Inflammatory macrophage treated with lipopolysaccharide for 4 hours (primary cell): ENCODE measurements at places on chromosomes 16 and 17.
A peak's percentile ranks its signal among the peaks of the same experiment; 100 is the strongest.

GRCh38 chr17:42774066-42774745 lies 957 bp downstream of the VPS25 start:
- peak; percentile 46 for DNase-seq

GRCh38 chr16:85781695-85782370 lies 17.5 kb downstream of the EMC8 start:
- DNase-seq = no peak

GRCh38 chr17:72942579-72942978 lies 149.9 kb downstream of the SLC39A11 start:
- no peak for DNase-seq

GRCh38 chr16:66653581-66654350 lies 42.8 kb downstream of the CMTM4 start:
- peak; percentile 60 for DNase-seq

DNA sequence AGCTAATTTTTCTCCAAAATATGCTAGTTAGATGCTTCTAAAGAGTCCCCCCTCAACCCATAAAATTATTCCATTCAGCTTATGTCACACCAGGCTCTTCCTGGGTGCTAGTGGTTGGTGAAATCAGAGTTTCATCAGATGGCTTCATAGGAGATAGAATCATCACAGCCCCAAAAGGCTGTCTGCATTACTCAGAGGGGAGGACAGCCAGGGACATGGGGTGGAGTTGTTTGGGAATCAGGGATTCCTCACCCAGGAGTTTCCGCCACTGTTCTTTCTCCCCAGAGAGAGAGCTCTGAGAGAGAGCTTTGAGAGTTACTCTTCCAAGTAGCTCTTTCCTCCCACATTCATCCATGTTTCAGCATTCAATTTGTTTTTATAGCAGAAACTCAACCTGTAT lies 288 bp upstream of the KRT34 start:
- no peak for DNase-seq

DNA sequence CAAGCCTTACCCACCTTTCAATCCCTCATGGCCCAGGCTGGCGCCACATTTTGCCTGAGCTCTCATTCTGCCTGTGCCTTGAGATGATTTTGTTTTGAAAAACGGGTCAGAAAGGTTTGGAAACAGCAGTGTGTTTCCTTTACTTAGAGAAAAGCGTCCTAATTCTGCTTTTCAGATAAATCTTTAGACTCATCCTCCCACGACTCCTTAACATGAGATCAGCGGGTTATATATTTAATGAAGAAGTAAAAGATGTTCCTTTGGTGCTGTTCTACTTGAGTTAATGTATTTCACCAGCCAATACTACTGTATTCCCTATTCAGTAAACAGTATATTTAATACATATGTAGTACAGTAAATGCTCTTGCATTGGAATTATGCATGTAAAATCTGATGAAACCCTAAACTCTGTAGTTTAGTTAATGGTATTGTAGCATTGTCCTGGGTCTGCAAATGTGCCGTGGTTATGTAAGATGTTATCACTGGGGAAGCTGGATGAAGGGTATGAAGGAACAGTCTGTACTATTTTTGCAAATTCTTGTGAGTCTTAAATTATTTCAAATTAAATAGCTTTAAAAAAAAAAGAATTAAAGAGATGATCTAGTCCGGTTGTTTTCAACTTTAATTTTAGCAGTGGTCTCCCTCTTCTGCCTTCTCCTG lies 199.4 kb upstream of the CACNG5 start:
- peak; percentile 49 for DNase-seq

- DNase-seq = no peak
Measured at GRCh38 chr16:88048985-88049384, 97.8 kb downstream of the BANP start.

DNA sequence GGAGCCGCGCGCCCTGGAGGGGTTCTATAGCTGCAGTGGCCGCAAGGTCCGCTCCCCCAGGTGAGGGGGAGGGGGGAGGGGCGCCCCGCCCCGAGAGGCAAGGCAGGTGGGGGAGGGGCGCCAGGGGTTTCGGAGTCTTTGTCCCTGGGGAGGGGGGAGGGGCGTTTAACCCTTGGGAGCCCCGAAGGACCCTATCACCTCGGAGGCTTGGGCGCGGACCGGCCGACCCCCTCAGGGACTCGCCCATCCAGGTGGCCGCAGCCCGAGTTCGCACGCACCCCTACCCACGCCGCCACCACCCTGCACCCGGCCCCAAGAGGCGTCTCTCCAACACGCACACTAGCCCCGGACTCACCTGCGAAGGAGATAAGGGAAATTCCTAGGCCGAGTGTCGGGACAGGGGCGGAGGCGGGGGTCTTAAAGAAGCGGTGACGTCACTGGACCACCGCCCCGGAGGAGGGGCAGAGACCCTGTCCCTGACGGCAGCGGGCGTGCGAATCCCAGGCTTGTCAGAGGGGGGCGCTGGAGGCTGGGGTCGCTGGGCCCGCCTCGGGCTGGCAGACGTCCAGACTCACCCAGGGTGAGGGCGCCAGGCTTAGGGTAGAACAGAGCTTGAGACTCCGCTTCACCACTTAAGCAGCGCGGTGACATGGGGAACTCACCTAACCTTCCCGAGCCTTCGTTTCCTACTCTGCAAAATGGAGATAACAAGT lies at the start of gene CLDN6:
CLDN6 (minus strand) TSS at position 390 of the 713 bp plus-strand sequence. CDS start 2,162 bp downstream, outside the sequence.
- DNase-seq = no peak

DNA sequence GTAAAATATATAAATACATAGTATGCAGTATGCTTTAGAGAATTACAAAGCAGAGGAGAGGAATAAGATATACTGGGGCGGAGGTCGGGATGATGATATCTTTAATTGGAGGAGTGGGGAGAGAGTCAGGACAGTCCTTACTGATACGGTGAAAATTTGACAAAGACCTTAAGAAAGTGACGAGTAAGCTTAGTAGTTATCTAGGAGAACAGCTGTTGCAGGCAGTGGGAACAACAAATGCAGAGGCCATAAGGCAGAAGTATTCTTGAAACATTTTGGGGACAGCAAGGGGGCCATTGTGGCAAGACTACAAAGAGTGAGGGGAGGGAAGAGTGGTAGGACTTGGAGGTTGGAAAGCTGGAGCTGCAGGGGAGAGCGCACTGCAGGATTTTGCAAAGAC lies 22.3 kb upstream of the CDC6 start:
- DNase-seq = no peak

GRCh38 chr16:21608639-21609328 lies 9.4 kb downstream of the METTL9 start:
- peak; percentile 94 for DNase-seq

GRCh38 chr16:53131050-53131362 lies 76.2 kb downstream of the CHD9 start:
- DNase-seq = no peak

GRCh38 chr17:78529871-78530670 lies 47.1 kb downstream of the DNAH17 start:
- DNase-seq = no peak

- no peak for DNase-seq
Measured at GRCh38 chr17:51995797-51996403, 162.6 kb downstream of the CA10 start.

- DNase-seq = peak; percentile 71
Measured at GRCh38 chr17:59853168-59853918, 39.4 kb downstream of the TUBD1 start.

DNA sequence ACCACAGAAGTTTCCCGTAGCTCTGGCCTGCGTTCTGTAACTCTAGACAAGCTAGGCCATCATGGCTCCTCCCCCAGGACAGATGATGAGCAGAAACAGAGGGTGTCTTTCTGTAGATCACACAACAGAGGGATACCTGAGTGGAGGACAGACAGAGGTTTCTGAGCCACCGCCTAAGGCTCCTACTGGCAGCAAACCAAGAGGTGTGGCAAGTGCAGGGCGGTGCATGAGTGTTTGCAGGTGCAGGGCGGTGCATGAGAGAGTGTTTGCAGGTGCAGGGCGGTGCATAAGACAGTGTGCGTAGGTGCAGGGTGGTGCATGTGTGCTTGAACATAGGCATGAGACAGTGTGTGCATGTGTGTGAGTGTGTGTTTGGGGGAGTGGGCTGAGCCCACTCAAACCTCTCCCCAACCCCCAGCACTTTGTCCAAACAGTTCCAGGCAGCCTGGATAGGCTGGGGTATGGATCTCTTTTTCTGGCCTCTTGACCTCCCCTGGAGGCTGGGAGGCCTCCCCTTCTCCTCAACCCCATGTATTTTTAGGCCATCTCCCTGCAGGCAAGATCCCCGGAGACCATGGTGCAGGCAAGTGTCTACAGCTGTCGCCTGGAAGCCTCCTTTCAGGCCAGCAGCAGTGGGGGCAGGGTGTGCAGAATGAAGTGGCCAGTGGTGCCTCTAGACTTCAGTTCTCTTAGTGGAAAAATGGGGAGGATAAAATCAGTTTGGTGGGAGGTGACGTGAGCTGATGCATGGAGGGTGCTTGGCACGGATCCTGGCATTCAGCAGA lies 53.4 kb upstream of the CBX4 start:
- DNase-seq = no peak
